ENCODE measurements at places on chromosomes 16 and 17. TPM values are rescaled to one million over a fixed set of nuclear protein-coding genes. Genes with fewer than 3 reads are reported as not detected.

MT4 gene
- total RNA-seq: not detected

C16orf86 gene
- total RNA-seq: 11.6 TPM

WNK4 gene
- not detected for total RNA-seq

CD79B gene
- 0.99 TPM for total RNA-seq

KIF18B gene
- total RNA-seq: 0.03 TPM

KRTAP2-3 gene
- not detected for total RNA-seq

HYDIN gene
- 0.37 TPM for total RNA-seq

NTHL1 gene
- total RNA-seq: 25.7 TPM

HSPB9 gene
- total RNA-seq: not detected
